ENCODE measurements at places on chromosomes 4 and X.

DNA sequence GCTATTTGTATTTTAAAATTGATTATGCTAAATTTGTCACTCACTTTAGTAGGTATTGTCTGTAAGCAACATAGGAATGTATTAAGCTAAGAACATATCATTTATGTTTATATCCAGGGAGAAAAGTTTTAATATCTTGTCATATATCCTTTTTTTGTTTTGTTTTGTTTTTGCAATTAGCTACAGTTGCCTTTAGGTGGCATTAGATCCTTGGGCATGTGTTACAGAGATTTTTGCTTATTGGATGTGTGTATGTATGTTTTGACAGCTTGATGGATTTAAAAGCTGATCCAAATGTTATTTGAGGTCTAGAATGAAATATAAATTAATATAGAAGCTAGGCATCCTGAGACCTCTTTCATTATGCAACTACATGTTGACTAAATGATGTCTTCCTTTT is 36.1 kb upstream of the OTUD4 start:
- no peak for DNase-seq

- DNase-seq: peak; percentile 30
Measured at GRCh38 chr4:174764105-174764729, 64.8 kb downstream of the GLRA3 start.

GRCh38 chrX:69357317-69357716 is 146.8 kb upstream of the NALF2 start:
- no peak for DNase-seq

DNA sequence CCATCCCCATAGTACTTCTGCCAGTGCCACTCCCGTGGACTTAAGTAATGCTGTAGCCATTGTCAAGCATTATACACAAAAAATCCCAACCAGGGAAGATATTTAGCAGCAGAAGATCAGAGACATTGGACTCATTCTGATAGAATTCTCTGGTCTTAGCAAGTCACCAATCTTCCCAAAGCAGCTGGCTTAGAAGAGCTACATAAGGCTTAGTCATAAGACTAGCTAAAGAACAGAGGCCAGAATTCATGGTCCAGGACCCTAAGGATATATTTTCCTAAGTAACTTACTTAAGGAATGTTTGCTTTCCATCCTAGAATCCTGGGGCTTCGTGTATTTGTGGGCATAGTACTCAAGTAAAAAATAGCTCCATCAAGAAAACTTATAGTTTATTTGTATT is 100.3 kb upstream of the SLIT2 start:
- DNase-seq: no peak

DNA sequence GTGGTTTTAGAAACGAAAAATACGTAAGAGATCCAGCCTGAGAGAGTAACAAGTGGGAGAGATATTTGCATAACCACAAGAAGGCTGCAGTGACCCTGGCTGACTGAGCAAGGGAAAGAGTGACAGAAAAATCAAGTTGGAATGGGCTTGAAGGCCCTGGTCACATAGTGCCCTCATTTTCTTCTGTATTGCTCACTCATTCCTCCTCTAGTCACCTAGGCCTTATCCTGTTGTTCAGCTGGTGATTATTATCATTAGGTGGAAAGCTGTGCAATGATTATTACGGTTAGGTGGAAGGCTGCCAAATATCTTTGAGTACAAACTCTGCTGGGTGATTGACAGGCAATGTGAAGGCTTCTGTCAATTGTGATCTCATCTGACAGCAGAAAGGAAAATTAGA is 2384.1 kb downstream of the PCDH7 start:
- peak; percentile 2 for DNase-seq

DNA sequence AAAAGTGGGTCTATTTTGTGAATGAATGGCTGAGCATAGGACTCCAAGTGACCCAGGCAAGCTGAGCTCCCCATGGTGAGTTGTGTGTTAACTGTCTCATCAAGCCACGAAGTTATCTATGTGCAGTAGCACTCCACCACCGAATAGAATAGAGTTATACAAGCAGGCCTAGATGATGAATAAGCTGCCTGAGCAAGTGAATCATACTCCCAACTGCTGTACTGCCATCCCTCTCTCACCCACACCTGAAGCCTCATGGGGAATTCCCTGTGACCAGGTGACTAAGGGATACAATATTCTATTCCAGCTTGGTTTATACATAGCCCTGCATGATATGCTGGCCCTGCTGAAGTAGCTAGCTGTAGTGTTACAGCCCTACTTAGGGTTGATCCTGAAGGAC is 38.7 kb downstream of the KDM5C start:
- no peak for DNase-seq

DNA sequence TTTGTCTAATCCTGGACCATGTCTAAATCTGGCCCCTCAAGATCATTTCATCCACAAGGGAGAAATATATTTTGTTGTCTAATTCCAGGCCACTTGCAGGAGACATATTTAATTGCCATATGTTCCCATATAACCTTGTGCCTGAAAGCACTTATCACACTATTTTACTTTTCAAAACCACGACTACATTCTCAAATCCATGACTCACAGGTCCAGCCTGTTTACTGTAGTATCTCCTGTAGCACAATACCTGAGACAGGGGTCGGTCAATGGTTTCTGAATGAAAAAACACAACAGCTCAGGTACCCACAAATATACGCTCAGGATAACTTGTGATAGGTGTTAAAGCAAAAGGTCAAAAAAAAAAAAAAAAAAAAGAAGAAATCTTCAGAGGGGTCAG is 60.9 kb downstream of the SEC24D start:
- no peak for DNase-seq

All from NCI-H1048 (cell line).